Cardiac muscle cell (in vitro differentiated cells and primary cell): ENCODE measurements at places on chromosomes 1 and 21.

DNA sequence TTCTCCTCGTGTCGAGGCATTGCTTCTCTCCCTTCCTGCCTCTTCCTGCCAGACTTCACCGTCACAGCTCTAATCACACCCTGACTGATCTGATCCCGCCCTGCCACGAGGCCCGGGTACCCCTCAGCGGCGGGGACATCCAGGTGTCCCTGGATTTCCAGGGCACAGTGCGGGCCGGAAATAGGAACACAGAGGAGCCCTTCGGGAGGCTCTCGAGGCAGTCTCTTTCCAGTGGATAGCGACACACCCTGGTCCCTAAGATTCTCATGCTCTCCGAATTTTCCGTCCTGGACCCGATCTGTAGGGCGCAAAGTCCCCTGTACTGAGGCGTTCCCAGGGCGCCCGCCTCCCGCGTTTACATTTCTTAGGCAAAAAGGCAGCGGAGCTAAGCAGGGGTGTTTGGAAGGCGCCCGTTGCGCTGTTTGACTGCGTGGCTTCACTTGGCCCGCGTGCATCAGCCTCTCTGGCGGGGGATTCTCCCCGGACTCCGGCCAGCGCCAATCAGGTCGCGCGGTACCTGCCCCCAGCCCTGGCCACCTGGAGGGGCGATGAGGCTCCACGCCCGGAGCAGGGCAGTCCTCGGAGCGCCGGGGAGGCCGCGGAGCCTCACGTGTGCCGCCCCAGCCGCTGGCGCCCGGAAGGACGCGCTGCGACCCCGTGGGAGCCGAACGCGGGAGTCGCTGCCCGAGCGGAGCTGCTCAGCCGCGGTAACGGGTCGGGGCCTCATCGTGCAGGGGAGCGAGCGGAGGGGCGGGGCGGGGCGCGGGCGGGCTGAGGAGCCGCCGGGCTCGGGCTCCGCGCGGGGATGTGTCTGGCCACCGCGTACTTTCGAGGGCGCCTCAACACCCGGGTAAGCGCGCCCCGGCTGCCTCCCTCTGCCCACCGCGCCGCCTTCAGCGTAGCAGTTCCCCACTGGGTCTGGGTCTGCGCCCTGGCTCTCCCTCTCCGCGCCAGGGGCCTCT is at the start of gene FAM163A:
Gene FAM163A (plus strand): TSS at position 575 of the 962 bp plus-strand sequence. CDS start 69,807 bp downstream, outside the sequence.
- peak within 1 kb of the TSS; percentile 29 for H3K4me3 ChIP-seq
- no peaks in the 10 kb centered on the region for H3K4me1 ChIP-seq
- no peak within 1 kb of the TSS for H3K27ac ChIP-seq
- DNase-seq, result peak; percentile 33
- peaks cover 100% of the 10 kb centered on the region for H3K27me3 ChIP-seq
- H3K36me3 ChIP-seq, result no peaks in the 10 kb centered on the region

DNA sequence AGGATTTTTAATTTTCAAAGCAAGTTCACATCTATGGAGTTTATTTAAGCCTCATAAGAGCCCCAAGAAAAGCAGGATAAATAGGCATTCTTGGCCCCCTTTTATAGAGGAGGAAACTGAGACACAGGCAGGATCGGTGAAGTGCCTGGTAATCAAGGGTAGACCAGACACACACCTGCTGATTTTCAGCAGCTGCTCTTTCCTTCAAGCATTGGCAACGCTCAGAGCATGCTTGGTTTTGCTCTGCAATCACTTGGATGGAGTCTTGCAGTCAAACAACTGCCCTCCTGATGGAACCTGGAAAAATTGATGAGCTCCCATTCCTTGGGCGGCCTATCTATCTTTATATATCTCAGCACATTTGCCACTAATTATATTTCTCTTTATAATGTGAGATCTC is 478.9 kb upstream of the CAMK1G start:
- no peaks in the 10 kb centered on the region for H3K4me1 ChIP-seq
- no peak for DNase-seq
- H3K4me3 ChIP-seq, result no peak overlapping the region
- H3K36me3 ChIP-seq, result no peaks in the 10 kb centered on the region

GRCh38 chr1:31583995-31584868 is 7.9 kb downstream of the TINAGL1 start:
- H3K36me3 ChIP-seq, result no peaks in the 10 kb centered on the region
- H3K27ac ChIP-seq, result peak overlapping the region; percentile 79
- H3K4me3 ChIP-seq, result no peak overlapping the region

DNA sequence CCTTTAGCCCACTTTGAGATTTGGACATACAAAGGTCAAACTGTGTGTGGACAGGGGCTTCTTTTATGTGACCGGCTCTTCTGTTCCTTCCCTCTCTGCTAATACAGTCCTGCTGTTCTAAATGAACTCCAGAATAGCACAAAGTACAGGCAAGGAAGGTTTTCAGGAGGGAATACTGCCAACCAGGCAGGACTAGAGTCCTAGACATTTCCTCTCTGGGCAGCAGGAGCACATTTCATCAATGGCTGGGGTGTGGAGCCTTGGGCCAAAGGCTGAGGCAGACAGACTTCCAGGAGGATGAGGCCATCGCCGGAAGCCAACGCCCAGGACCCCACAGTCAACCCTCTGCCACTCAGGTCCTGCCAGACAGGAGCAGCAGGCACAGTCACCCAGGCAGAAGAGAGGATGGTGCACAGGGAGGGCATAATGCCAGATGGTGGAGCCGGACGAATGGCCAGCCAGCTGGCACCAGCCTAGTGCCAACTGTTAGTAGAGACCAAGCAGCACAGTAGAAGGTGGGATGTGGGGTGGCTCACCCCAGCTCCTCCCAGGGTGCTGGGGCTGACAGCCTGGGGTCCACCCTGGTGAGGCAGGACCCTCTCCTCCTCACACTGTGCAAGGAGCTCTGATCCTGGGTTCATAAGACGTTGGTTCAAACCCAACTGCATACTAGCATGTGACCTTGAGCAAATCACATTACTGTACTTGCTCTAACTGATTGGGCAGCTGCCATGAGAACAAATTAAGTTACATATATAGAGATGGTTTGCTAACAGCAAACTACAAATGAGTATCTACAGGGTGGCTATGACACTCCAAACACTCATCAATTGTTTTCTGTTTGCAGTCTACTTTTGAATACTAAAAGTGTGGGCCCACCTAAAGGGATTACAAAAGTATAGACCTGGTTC is 410.7 kb downstream of the SIPA1L2 start:
- no peak overlapping the region for H3K27ac ChIP-seq
- H3K36me3 ChIP-seq, result no peaks in the 10 kb centered on the region
- DNase-seq, result no peak

DNA sequence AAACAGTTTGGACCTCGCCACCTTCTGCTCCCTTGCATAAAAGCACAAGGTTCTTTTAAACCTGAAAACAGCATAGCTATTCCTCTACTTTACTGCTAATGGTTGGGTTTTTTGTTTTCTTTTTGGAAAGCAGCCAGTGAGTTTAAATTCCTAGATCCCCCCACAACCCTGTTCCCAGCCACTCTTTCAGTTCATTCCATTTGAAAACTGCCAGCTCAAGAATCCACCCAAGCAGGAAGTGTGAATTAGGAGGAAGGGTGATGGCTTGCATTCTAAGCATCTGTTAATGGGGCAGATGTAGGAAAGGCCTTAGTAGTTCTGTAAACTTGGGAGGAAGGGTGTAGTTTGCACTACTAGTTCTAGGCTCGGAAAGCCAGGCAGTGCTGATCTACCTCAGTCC is 172.9 kb upstream of the HOOK1 start:
- H3K27me3 ChIP-seq, result no peaks in the 10 kb centered on the region
- H3K4me1 ChIP-seq, result no peaks in the 10 kb centered on the region
- H3K27ac ChIP-seq, result no peak overlapping the region
- no peak overlapping the region for H3K4me3 ChIP-seq
- no peak for DNase-seq

DNA sequence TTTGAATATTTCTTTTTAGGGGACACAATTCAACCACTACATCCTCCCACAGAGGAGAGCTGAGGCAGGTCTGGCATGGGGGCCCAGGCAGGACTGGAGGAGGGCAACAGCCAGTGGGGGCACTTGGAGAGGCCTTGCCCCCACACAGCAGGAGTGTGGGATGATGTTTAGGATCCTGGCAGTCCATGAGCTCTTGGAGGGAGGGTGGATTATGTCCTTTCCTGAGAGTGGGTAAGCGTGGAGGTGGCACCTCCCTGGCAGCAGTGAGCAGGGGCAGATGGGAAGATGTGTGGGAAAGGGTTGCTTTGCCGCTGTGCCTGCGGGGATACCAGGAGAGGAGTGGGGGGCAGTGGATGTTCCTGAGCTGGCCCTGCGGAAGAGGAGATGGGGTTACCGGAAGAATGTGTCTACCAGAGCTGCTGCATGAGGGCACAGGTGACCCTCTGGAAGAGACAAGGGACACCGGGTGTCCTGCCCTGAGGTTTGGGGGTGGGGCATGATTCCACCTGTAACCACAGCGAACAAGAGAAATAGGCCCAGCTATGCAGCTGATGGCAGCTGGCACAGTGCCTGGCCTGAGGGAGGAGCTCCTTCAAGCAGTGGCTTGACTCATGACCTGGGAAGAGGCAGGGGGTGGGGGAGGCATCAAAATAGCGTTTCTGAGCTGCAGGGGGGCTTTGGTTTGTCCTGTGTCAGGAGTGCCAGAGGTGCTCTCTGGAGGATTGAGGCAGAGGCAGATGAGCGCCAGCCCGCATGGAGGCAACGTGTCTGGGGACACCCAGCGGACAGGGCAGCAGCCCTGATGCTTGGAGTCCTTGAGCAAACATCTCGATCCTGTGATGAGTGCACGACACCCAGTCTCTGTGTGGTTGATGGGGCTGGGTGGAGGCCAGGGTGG is 123.9 kb upstream of the TMPRSS2 start:
- no peaks in the 10 kb centered on the region for H3K36me3 ChIP-seq
- peak; percentile 51 for DNase-seq
- H3K27me3 ChIP-seq, result no peaks in the 10 kb centered on the region
- no peaks in the 10 kb centered on the region for H3K4me1 ChIP-seq
- no peak overlapping the region for H3K27ac ChIP-seq

DNA sequence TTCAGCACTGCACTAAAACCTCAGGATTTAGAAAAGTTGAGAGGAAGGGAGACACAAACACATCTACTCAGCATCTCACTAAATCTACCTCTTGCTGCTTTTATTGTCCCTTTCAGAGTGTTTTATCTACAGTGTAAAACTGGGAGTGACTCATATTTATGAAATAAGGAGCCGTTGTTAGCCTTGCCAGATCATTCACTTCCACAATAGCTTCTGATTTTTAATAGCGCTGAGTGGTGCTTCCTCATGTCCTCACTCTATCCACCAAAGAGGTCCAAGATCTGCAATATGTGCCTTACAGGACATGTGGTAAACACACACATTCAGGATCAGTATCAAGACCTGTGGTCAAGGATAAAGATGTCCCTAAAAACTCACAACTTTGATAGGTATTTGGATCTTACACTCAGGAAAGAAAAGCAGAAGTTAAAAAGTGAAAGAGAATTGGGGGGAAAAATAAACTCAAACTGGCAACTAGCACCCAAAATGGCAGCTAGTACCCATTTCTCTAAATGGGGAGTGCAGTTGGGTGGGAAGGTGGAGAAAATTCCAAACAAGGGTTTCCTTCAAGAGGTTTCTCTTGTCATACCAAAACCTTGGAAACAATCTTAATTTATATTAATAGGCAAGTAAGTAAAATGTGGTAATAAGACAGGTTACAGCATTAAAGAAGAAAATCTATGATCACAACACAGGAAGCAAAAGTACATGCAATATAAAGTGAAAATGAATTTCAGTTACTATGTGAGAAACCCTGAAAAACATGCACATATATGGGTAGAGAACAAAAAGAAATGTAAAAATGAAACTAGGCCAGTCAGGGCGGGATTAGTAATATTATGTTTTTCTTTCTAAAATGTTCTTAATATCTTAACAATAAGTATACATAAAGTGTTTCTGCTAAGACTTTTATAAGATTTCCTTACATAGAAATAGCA is 15.9 kb downstream of the DUSP10 start:
- H3K4me3 ChIP-seq, result no peak overlapping the region
- H3K27ac ChIP-seq, result no peak overlapping the region
- H3K36me3 ChIP-seq, result no peaks in the 10 kb centered on the region
- peak; percentile 42 for DNase-seq
- peaks cover 15% of the 10 kb centered on the region for H3K4me1 ChIP-seq
- H3K27me3 ChIP-seq, result no peaks in the 10 kb centered on the region

DNA sequence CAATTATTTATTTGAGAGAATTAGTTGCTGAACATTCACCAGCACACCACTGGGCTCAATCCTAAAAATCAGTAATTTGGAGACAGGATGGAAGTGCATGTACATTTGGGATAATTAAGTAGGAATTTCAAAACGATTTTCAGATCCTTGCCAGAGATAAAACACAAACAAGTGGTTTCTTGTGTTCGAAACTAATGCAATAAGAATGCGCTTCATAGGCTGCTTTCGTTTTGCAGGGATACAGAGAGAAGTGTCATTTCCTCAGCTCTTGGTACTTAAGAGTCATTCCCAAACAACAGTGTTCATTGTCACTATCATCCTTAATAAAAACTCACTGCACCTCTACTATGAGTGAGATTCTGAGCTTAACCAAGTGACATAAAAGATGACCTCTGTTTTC is 20.6 kb upstream of the USP24 start:
- no peak overlapping the region for H3K27ac ChIP-seq
- peak; percentile 59 for DNase-seq
- H3K4me3 ChIP-seq, result no peak overlapping the region
- H3K27me3 ChIP-seq, result no peaks in the 10 kb centered on the region
- no peaks in the 10 kb centered on the region for H3K36me3 ChIP-seq

- DNase-seq, result no peak
- no peak overlapping the region for H3K27ac ChIP-seq
- no peaks in the 10 kb centered on the region for H3K36me3 ChIP-seq
- H3K4me3 ChIP-seq, result no peak overlapping the region
- H3K4me1 ChIP-seq, result peaks cover 13% of the 10 kb centered on the region
These were observed 3.0 kb upstream of the DDOST start for GRCh38 chr1:20663969-20664715.

DNA sequence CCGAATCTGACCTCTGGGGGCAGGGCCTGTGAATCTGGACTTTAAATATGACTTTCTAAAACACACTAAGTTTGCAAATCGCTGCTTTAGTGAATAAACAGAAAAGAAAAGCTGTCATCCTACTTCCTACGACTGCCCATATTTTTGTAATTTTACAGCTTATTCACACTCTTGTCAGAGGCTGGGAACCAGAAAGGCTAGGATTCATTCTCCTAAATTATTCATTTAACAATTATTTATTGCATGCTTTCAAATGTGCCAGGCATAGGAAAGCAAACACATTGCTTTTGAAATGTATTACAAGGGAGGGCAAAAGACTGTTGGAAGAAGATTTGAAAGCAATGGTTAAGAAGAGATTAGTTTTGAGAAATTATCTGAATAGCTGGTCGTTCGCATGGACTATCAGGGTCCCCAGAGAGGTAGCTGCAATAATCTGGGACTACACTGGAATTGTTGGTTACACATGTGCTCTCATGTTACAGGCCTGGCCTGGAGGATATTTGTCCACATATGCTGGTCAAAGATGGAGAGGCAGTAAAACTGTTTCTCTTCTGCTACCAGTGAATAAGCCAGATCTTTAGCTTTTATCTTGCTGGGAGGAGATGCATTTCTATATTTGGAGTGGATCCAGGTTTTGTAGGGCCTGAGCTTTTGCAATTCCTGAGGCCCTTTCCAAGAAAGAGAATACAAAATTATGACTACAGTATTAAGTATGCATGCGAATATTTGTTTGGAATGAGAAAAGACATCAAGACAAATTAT is 29.6 kb upstream of the SFPQ start:
- no peak overlapping the region for H3K4me3 ChIP-seq
- DNase-seq, result no peak
- no peaks in the 10 kb centered on the region for H3K36me3 ChIP-seq
- H3K4me1 ChIP-seq, result no peaks in the 10 kb centered on the region
- H3K27me3 ChIP-seq, result no peaks in the 10 kb centered on the region

GRCh38 chr1:44905276-44905675 is 62.2 kb upstream of the PTCH2 start:
- H3K27ac ChIP-seq, result no peak overlapping the region
- H3K4me3 ChIP-seq, result no peak overlapping the region
- no peaks in the 10 kb centered on the region for H3K36me3 ChIP-seq
- no peaks in the 10 kb centered on the region for H3K27me3 ChIP-seq
- H3K4me1 ChIP-seq, result peaks cover 4% of the 10 kb centered on the region
